Fibroblast of the aortic adventitia (primary cell): ENCODE measurements at places on chromosomes 2 and 18. TPM values are rescaled to one million over a fixed set of nuclear protein-coding genes. Genes with fewer than 3 reads are reported as not detected.

The PROM2 gene
- total RNA-seq: 0.18 and 0.33 TPM in 2 replicates

The RAB1A gene
- total RNA-seq: 72.1 and 80.7 TPM in 2 replicates

DNA sequence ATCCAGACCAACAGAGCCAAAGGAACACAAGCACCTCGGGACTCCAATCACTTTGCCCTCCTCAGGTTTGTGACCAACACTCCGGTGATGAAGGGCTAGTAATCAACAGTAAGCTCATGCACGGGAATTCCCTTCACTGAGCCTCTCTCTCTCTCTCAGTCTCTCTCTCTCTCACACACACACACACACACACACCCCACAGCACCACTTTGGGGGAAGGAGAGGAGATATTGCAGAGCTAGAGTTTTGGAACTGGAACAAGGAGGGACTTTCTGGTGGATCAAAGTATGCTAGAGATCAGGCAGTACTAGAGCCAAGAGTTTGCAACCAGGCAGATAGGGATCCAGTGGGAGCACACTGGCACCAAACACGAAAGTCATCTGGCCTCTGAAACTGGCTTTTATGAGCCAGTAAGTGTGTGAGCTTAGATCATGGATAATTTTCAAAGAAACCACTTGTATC lies 98.7 kb downstream of the ANKRD44 start:
- no peak for DNase-seq

DNA sequence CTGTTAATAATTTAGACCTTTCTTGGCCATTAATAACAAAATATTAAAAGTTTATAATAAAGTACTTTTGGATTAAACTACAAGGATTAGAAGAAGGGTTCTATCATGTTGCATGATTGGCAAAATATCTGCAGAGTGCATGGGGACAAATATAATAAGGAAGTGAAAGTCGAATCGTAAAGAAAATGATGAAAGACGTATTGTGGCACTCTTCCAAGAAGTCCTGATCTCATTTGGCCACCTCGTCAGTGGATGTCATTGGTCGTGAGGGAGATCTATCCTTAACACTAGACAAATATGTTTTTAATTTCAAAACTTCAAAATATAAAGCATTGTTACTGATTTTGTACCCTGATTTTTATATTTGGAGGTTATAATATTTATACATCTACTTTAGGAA lies 197.7 kb upstream of the STON1 start:
- no peak for DNase-seq

DNA sequence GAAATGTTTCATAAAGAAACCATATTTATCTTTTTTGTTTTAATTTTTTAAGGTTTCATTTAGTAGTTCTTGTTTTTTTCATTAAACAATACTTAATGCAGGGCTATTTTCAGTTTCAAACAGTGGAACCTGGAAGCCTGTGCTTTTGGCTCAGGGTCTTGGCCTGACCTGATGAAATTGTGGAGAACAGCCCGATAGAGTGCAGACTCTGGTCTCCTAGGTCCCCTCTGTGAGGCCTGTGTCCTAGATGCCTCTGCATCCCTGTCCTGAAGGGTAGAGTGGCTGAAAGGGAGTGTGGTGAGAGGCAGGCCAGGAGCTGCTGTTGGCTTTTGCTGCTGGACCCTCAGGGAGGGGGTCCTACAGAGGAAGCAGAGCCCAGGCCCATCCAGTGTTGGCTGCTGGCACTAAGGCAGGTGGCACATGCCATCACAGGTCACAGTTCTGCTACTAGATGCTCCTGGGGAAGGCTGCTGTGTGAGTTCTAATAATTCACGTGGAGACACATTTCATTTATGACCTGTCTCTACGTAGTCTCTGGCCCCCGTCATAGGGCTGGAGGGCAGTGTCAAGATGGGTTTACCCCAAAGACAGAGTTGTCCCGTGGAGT lies 201.0 kb upstream of the COPS8 start:
- DNase-seq: no peak
